ENCODE measurements at places on chromosomes 4 and X.

GRCh38 chrX:9785944-9786797 is at the start of gene SHROOM2:
Gene SHROOM2 (plus strand): TSS chrX:9786429. CDS start chrX:9786546, 117 bp downstream.
- DNase-seq, result no peak

DNA sequence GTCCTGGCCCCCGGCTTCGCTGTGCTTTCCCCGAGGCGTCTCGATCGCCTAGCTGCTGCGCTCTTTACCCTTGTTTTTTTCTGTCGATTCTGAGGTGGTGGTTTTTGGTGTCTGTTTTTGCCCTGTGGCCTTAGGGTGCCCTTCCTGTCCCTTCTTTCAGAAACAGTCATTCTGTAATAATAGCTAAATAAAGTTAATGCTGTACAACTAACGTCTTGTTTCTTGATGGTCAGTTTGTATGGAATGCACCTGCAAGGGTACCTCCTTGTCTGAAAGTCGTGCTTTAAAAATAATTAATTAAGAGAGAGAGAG is 686 bp downstream of the FIP1L1 start:
- no peak for DNase-seq

GRCh38 chr4:47065051-47065481 is 33.7 kb downstream of the GABRB1 start:
- DNase-seq, result no peak

GRCh38 chr4:146646593-146647325 is 8.1 kb downstream of the POU4F2 start:
- no peak for DNase-seq

- DNase-seq, result no peak
These were observed 3.3 kb upstream of the DUSP9 start for GRCh38 chrX:153643431-153644351.

GRCh38 chr4:147754037-147754445 is 22.2 kb downstream of the ARHGAP10 start:
- DNase-seq, result no peak

- DNase-seq, result peak; percentile 16
These were observed 473.0 kb upstream of the NWD2 start for GRCh38 chr4:36771411-36772153.

- no peak for DNase-seq
These were observed 36.6 kb upstream of the BTC start for GRCh38 chr4:74830928-74831327.

DNA sequence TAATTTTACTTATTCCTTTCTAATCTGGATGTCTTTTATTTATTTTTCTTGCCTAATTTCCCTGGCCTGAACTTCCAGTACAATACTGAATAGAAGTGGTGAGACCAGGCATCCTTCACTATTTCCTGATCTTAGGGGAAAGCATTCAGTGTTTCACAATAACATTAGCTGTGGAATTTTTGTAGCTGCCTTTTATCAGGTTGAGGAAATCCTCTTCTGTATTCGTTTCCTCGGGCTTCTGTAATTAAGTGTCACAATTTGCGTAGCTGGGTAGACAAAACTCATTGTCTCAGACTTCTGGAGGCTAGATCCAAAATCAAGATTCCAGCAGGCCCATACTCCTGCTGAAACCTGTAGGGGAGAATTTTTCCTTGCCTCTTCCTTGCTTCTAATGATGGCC is 598.4 kb upstream of the FTHL17 start:
- DNase-seq, result no peak

DNA sequence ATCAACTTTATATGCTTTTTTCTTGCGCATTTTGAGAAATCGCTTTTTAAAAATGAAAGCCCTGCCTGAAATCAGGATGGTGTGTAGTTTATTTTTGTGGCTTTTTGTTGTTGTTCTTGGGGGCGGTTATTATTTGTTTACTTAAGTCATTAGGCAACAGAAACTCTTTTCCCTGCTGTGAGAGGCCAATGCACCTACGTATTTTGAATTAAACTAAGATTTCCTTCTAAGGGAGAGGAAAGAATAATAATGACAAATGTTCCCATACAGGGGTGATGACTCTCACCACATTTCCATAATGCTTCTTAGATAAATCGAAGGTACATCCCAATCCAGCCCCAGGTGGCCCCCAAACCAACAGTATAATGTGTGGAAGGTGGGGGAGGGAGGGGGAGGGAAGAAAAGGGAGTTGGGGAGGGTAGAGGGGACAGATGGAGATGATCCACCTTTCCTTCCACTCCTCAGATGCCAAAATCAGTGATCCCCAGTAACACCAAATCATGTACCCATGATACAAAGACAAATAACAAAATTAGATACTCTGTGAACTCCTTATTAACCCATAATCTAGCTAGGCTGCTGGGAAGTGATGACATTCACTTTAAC is 39.6 kb downstream of the ZNF827 start:
- no peak for DNase-seq

GRCh38 chrX:16258882-16259281 is 91.6 kb downstream of the MAGEB17 start:
- no peak for DNase-seq

DNA sequence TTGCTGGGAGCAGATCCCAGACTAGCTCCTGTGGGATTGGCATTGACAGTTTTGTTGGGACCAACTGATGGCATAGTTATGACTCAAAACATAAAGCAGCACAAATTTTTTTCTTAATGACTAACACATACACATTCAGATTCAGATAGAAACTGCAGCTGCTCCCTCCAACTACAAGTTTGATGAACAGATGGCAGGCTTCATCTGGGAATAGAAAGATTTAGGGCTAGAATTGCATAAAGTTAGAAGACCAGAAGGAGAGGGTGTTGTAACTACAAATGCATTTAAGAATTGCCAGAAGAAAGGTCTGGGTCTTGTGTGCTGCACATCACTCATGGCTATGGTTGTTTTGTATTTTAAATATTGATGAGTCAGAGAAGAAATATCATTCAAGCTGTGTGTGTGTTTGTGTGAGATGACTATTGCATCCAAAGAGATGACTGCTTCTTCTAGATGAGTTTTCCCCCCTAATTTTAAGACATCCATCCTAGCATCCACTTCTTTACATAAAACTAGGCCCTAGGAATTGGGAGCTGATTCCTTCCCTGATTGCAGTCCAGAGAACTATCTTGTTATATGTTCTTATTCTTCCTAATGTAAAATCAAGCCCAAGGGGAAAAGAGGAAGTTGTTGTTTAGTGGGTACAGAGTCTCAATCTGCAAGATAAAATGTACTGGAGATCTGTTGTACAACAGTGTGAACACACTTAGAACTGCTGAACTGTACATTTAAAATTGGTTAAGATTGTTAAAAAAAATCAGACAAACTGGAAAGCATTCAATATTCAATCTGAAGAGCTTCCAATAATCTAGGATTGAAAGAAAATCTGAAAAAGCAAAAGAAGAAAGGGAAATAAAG is 175.1 kb downstream of the PARM1 start:
- DNase-seq, result no peak

- DNase-seq, result no peak
These were observed 848.1 kb upstream of the DIAPH2 start for GRCh38 chrX:95836517-95836916.

DNA sequence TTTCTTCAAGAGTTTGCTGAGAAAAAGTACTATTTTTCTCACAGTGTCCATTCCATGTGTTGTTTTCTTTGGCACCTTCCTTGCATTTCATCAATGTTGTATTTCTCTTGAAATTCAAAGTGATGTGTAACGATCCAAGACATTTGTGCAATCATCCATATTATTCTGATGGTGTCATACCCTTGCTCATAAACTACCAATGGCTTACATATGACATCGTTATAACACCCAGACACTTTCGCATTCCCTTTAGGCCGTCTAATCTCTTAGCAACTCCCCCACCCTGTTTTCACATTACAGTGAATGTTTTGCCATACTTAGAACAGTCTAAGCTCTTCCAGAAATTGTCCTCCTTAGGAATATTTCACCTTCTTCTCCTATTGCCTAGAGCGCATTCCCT is 1779.0 kb downstream of the PCDH7 start:
- no peak for DNase-seq

DNA sequence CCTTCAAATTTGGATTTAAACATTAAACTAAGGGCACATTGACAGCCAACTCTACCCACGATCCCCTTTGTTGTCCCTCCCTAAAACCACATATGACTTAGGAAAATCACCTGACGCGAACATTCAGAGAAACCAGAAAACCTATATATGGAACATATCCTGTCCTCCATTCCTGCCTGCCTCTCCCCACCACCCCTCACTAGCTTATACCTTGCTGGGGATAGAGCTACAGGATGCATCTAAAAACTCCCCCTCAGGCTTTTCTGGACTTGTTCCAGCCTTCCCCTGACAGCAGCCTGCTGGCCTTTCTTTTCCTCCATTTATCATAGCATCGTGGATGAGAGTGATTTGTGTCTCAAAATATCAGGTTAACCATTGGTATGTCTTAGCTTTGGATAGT is 8.8 kb downstream of the STK26 start:
- no peak for DNase-seq

DNA sequence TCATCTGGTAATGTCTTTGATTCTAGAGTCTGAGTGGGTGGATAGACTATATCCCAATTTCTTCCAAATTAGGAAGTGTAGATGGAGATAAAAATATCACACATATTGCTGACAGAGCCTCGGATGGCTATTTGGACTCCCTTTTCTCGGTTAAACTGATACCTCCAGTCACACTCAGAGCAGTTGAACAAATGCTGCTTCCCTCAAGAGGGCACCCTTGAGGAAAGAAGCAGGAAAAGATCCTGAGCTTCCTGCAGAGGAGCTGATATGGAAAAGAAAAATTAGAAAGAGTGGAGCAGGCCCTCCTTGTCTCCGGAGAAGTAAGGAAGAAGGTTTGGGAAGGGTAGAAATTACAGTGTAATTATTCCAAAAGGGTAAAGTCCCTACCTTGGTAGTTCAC is 96.2 kb upstream of the CCSER1 start:
- no peak for DNase-seq

DNA sequence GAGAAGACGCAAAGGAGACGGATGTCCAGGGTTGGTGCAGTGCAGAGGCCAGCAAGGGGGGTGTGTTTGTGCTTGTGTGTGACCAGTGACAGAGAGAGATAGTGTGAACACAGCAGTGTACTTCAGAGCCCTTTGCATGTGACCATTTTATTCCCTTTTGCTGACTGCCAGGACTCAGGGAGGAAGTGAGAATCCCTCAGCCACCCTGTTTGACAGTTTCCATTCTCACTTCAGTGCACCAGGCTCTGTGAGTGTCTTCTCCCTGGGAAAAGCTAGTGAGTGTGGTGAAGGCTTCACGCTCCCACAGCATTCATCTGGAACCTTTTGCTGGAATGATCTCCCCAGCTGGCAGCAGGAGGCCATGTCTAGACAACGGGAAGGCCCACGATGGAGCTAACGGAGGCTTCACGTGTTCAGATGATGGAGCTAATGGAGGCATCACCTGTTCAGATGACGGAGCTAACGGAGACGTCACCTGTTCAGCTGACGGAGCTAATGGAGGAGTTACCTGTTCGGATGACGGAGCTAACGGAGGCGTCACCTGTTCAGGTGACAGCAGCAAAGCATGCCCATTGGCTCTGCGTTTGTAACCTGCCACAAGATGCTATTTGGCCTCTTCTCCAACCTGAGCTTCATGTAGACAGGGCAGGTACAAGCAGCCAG is 195.4 kb downstream of the AFAP1 start:
- no peak for DNase-seq
